BJ (cell line): ENCODE measurements at places on chromosomes 11 and 22.

GRCh38 chr22:27080036-27080578, 422.7 kb downstream of the MIAT start:
- no peak for DNase-seq

DNA sequence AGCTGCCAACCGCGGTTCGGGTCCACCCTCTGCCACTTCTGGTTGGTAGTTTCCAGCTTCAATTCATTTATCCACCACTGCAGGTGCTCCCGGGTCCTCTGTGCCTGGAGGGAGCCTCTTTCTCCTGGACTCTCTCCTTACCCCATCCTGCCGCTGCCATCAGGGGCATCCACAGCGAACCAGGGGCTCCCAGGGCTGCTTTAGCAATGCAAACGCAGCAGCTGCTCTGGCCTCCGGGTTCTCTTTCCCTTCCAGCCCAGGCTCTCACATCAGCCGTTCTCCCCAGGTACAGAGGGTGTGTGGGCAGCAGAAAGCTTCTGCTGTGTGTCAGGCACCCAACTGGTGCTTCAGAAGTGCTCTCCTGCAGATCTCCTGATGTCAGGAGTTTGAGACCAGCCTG, 27.9 kb downstream of the NFAM1 start:
- no peak for DNase-seq

DNA sequence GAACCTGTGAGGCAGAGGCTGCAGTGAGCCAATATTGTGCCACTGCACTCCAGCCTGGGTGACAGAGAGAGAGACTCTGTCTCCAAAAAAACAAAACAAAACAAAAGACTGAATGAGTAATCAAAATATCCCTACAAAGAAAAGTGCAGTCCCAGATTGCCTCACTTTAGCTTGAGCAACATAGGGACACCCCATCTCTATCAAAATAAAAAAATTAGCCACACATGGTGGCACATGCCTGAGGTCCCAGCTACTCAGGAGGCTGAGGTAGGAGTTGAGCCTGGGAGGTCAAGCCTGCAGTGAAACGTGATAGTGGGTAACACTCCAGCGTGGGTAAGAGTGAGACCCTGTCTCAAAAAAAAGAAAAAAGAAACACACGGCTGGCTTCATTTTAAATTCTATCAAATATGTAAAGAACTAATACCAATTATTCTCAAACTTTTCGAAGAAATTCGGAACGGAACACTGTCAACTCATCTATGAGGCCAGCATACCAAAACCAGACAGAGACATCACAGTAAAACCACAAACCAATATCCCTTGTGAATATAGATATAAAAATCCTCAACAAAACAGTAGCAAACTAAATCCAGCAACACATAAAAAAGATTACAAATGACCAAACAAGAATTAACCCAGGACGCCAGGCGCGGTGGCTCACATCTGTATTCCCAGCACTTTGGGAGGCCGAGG, 12.9 kb downstream of the CHEK2 start:
- DNase-seq = no peak

DNA sequence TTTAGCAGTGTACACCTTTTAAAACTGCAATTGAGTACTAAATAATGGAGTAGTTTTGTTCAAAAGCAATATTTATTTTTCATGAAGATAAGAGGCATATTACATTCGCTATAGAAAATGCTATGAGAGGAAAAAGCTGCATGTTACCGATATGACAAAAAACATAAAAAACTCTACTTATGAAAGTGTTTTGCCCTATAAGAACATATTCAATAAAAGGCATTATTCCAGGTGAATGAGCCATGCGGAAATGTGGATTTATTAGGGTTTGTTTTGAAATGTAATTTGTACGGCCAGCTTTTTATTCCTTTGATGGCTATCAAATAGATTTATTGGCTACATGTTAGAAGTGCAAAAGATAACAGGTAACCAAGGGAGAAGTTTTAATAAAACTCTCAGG, 129.3 kb upstream of the DDI1 start:
- DNase-seq = no peak

GRCh38 chr11:78149646-78150045, 10.2 kb upstream of the ALG8 start:
- no peak for DNase-seq
